CD4-positive, alpha-beta T cell treated with Interferon gamma for 1 hour (primary cell): ENCODE measurements at places on chromosomes 1 and 21.
A peak's percentile ranks its signal among the peaks of the same experiment; 100 is the strongest.

GRCh38 chr21:45318556-45319404 lies 31.1 kb upstream of the POFUT2 start:
- no peak for DNase-seq

- DNase-seq = no peak
Observed at GRCh38 chr1:22206551-22207125, 63.7 kb upstream of the WNT4 start.

- DNase-seq = peak; percentile 7
Observed at GRCh38 chr1:154837672-154838171, 32.4 kb downstream of the KCNN3 start.

GRCh38 chr1:200665861-200666260 lies 3.8 kb downstream of the DDX59 start:
- no peak for DNase-seq

- DNase-seq = no peak
Observed at GRCh38 chr1:234710381-234710780, 100.4 kb upstream of the IRF2BP2 start.
